Stimulated activated CD4-positive, alpha-beta T cell treated with anti-CD3 and anti-CD28 coated beads, TNF-alpha, amount 100 ng/mL, for 48 hours (primary cell): ENCODE measurements at places on chromosomes 1 and 21.
A peak's percentile ranks its signal among the peaks of the same experiment; 100 is the strongest.

- DNase-seq: no peak
Measured at GRCh38 chr1:65176591-65176990, 28.6 kb downstream of the AK4 start.

DNA sequence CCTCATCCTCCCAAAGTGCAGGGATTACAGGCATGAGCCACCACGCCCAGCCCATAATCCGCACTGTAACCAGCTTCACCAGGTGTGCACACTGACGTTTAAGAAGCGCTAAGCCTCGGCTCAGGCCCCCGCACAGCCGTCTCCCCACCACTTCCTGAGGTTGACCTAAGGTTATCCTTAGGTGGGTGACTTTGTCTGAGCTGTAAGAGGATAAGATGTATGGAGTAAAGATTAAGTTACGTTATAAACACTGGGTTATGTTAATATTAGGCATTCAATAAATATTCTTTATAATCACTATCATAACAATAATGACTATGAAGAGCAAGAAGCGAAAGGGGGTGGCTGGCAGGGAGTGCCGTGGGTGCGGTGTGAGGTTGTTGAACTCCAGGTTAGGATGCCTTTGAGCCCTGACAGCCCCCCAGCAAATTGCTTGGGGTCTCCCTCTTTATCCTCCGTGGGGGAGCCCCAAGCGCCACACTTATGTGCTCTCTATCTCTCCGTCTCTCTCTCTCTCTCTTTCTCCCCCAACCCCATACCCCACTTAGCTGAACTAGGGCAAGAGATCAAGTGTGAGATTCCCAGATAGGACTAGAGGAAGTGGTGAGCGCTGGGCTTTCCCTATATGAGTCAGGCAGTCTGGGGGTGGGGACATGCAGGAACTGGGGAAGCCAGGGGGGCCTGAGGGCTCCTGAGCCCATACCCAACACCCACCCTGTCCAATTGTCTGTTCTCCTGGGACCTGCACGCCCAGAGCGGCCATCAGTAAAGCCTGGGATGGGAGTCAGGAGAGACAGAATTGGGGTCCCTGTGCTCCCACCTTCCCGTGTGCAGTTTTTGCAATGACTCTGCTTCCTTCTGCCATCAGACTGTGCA lies 7.6 kb downstream of the EFHD2 start:
- DNase-seq: peak; percentile 23

GRCh38 chr1:87743256-87743655 lies 414.6 kb downstream of the LMO4 start:
- DNase-seq: no peak

DNA sequence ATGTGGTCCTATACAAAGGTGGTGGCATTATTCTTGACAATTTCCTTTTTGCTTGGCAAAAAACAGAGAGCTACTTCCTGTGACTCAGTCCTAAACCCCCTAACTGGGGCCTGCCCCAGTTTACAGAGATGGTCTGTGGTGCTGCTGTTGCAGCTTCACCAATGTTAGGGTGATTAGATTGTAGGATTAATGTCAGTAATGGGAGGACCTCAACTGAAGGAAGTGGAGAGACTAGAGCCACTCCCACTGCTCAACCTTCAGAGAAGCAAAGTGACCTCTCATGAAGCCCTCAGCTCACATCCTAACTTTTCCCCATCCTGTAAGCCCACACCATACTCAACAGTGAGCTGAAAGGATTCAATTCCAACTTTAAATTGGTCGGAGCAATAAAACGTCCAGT lies 3.6 kb downstream of the S100A6 start:
- DNase-seq: no peak

DNA sequence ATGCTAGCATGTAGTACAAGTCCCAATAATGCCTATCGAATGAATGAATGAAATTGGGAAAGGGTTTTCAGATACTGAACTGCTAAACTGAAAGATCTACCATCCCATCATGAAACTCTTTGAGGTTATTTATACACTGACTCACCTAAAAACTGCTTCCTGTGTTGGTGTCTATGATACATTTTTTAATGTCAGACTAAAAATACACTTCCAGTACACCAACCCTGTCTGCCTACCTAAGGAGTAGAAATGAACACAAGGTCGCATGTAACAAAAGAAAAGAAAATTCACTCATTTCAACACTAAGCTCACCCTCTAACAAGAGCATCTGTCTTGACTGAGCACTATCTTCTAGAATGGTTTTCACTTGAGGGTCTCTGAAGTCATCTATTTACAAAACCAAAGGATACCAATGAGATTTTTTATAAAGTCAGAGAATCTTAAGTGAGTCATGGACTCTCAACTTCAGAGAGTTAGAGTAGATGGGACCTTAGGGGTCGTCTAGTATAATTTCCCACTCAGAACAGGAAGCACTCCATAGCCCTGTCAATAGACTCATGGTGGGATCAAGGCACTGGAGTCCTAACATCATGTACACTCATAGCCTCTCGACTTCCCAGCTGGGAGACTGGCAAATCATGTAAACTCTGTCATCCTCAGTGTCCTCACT lies 53.4 kb downstream of the WLS start:
- DNase-seq: no peak

DNA sequence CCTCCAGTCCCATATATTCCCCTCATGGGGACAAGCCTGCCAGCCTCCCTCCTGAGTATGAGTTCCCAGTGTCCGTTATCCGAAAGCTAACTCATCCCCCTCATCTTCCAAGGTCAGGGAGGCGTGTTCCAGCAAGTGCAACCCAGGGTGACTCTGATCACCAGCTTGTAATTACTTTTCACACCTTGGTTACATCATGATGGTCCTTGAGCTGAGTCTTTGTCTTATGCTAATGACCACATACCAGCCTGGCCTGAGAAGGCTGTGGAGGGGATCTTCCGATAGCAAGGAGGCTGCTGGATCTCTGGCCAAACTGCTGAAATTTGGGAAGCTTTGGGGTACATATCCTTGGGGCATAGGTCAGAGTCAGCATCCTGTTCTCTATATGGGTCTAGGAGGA lies 99.6 kb downstream of the DDX20 start:
- no peak for DNase-seq

GRCh38 chr1:197268012-197268411 lies at the start of gene CRB1:
Gene CRB1 (plus strand): TSS chr1:197268252. CDS start chr1:197268413, 161 bp downstream.
- no peak for DNase-seq

DNA sequence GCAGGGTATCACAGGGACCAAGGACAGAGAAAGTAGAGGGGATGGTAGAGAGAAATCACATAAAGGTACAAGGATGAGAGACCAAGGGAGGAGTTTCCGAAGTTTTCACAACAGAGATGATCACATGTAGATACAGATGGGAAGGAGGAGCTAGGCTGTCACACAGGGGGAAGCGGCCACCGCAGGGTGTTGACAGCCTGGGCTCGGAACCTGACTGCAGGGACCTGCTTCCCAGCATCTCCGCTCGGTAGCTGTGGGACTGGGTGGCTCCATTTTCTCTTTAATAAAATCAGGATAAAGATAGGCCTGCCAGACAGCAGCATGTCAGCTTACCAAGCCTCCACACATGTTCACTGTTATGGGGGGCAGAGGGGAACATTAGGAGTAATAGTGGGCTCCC lies 32.3 kb downstream of the CDCA8 start:
- DNase-seq: no peak

DNA sequence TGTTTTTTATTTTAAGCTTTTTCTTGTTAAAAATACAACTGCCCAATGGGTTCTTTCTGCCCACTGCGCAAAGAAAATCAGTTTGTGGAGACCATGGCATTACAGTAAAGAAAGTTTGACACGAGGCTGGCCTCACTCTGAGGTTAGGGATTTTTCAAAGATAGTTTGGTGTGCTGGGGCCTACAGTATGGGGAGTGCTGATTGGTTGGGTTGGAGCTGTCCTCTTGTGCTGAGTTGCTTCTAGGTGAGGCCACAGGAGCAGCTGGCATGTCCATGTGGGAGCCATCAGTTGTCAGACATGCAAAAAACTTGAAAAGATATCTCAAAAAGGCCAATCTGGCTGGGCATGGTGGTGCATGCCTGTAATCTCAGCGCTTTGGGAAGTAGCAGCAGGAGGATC lies 14.0 kb downstream of the OSBPL9 start:
- DNase-seq: no peak

DNA sequence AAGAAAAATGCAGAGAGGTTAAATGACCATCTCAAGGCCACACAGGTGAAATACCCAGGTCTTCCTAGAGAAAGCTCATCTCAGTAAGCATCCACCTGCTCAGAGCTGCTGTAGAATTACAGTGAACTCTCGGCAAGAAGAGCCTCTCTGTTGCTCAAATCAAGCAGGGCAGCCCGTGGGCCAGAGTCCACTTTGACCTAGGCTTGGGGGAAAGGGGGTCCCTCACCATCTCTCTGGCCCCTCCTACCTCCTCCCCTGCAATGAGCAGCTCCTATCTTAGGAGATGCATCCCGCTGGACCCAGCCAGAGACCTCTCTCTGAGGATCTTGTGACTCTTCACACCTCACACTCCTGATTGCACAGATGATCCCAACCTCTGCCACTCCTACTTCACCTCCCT lies 364.7 kb downstream of the PTPRU start:
- DNase-seq: no peak

- DNase-seq: no peak
Measured at GRCh38 chr1:2269193-2269921, 41.2 kb downstream of the SKI start.

DNA sequence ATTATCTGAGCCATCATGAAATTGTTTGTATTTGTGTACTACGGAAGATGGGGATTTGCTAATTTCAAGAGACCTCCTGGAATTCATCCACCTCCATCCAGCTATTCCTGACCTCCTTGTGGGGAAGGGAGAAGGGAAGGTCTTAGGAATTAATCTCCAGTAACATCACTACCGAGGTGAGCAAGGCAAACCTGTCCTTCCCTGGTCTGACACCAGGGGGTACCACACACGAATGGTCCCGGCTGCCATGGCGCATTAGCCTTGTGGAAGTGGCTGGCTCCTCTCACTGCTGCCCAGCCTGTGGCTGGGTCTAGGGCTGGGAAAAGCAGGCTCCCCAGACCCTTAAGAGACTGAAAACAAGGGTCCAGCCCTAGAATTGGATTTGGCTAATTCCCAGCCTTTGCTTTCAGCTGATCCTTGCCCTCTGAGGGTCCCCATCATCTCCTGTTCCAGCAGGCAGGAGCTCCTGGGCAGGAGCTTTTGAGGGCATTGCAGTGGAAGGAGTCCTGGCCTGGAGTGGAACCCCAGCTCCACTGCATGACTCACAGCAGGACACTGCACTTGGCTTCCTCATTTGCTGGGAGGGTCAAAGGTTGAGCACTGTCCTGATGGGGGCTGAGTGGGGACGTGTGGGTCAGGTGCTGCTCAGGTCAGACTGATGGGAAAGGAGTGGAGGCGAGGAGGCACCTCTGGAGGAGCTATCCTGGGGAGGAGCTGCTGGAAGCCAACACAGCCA lies 34.8 kb downstream of the RIMS3 start:
- DNase-seq: no peak

DNA sequence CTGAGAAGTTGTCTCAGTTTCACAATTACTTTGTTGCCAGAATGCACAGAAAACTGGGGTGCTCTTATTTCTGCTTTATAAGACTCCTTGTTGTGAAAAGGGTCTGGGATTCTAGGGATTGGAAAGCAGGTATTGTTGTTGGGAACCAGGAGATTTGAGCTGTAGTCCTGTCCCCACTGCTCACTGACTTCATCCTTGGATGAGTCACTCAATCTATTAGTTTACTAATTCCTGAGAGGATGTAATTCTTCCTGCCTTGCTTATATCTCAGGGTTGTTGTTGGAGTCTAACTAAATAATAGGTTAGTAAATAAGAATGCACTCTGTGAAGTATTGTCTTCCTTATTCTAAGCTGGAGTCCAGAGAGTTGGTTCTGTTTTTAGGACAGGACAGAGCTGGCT lies 172.5 kb upstream of the GALNT2 start:
- no peak for DNase-seq

GRCh38 chr1:63316984-63317816 lies 5.2 kb upstream of the FOXD3 start:
- DNase-seq: peak; percentile 55

DNA sequence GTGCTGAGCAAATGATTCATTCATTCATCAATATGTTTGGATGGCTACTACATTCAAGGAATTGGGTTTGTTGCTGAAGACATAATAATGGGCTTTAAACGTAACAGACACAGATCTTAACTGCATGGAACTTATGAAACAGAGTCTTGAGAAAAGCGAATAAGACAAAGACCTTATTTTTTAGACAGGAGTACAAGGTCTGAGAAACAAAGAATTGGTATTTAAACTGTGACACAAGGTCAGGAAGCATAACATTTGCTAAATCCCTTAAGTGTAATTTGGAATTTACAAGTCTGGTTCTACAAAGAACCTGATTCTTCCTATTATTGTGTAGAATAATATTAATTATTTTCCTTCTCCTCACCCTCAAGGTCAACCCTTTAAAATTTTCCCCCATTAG lies 565.4 kb upstream of the RGS18 start:
- no peak for DNase-seq

- no peak for DNase-seq
Measured at GRCh38 chr21:17730782-17731181, 88.4 kb downstream of the C21orf91 start.

GRCh38 chr1:234109840-234110239 lies 205.4 kb downstream of the SLC35F3 start:
- DNase-seq: no peak

DNA sequence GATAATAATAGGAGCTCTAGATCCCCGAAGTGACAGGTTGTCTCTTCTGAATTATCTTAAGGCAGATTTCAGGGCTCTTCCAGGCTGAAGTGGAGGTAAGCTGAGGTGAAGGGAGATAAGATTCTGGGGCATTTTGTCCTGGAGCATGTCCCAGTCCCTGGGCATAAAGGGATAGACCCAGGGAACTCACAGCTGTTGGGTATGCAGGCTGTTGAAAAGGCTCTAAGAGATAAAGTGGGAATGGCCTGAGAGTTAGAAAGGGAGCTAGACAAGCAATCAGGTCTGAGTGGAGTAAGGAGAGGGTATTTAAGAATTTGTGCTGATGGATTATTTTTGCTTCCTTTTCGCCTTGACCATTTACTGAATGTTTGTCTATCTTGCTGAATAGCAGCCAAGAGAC lies 123.7 kb downstream of the NOS1AP start:
- no peak for DNase-seq

DNA sequence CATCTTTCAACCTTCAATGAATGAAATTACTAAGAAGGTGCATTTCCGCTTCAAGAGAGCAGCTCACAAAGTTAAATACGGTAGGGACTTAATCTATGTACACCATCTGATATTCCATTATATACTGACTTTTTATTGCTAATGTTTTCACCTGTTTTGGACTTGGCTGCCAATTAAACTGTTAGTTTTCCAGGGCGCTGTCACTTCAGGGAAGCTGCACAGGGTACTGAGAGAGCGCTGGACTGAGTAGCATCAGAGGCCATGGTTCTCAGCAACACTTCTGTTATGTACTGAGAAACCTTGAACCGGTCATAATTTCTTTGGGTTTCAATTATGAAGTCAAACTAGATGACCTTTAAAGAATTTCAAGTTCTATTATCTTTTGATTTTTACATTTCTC lies 8.2 kb downstream of the SSX2IP start:
- no peak for DNase-seq

GRCh38 chr1:244386595-244386994 lies 65.1 kb downstream of the ADSS2 start:
- no peak for DNase-seq

GRCh38 chr1:172940174-172940855 lies 110.4 kb downstream of the TNFSF18 start:
- no peak for DNase-seq
